ENCODE measurements at places on chromosomes 1 and 21.

GRCh38 chr1:206646504-206646903 is 11.2 kb downstream of the DYRK3 start:
- no peak for DNase-seq

DNA sequence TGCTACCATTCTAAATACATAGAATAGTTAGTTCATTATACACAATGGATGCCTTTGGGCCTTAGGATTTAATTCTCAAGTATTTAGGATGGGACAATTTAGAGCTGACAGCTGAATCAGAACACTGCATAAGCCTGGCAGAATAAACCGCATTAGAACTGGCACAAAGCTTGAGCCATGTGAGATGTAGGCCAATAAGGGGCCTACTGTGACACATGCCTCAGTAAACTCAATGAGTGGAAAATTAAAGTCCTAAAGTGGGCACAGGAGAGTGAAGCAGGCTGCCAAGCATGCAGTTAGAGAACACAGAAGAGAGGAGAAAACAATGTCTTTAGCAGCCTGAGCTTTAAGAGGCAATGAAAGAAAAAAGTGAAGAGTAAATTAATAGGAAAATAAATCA is 24.3 kb downstream of the SCYL3 start:
- DNase-seq = no peak

DNA sequence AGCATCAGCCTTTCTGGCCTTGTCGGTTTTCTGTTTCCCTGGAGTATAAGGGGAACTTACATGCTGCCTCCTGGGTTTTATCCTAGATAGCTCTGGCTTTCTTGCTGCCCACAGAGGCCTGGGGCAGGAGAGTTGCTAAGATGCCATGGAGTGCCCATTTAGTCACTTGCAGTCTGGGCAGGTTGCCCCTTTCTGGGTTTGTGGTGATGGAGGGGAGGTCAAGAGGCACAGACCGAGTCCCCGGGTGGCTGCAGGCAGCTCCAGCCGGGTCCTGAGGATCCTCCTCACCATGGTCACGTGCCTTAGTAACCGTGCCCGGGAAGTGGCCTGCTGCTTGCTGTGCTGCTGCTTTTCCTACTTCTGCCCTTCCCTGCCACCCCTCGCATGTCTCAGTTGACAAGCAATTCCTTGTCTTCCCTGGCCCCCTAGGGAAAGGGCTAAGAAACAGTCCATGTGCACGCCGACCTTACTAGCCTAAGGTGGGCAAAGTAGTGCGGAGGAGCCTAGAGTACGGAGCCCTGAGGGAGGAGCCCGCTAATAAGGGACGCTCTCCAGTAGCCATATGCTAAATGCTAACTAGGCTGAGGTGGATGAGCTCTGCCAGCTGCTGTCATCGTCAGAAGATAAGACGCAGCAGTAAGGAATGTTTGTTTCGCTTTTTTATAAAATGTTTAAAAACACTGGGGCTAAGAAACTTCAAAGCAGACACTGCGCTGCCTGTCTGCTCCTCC is 34.8 kb downstream of the CLCA1 start:
- no peak for DNase-seq

- DNase-seq = no peak
Observed at GRCh38 chr1:156203331-156203730, 9.4 kb downstream of the SLC25A44 start.

DNA sequence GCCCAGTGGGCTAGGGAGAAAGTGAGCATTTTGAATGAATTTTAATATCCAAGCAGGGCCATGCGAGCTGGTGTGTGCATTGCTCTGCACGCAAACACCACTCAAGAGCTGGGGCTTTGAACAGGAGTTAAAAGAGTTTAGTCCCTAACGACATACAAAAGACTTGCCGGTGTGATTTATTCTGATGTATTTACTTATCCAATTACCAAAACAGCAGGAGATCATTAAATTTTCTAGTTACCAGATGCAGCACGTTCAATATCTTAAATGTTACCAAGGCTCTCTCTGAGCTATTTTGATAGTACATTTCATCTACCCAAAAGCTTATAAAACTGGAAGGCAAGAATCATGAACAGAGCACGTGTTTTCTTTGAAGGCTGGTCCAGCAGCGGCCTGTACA is 30.0 kb upstream of the DMRTA2 start:
- no peak for DNase-seq

DNA sequence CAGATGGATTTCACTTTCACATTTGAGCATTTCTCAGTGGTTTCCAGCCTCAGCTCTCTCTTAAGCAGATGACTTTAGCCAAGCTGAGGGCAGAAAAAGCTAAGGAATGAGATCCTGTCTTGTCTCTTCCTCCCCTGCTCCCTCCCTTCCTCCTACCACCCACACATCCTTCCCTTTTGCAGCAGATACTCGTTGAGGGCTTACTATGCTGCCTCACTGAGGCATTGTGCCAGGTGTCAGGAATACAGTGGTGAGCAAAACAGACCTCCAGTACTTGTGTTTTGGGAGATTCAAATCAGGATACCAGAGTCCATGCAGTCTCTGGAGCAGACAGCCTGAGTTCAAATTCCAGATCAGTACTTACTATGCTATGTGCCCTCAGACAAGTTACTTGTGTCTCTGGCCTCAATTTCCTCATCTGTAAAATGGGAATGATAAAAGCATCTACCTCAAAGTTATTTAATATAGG is 43.2 kb downstream of the KIF26B start:
- DNase-seq = peak; percentile 33

- no peak for DNase-seq
Observed at GRCh38 chr1:203630697-203631096, 4.1 kb downstream of the ATP2B4 start.

DNA sequence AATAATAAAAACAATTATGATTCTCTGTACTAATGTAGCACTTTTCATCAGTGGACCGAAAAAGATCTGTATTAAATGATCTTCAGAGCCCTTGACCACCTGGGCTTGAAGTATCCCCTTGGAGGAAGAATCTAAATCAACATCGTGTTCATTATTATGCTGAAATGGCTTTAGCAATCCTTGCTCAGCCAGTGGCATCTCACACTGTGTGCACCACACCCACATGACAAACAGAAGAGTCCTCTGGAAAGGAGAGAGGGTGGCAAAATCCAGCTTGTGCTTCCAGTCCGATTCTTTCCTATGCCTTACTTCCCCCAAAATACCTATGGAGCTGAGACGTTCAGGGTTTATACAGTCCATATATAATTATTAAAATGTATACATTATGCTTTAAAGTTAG is 318.5 kb upstream of the RUNX1 start:
- no peak for DNase-seq

DNA sequence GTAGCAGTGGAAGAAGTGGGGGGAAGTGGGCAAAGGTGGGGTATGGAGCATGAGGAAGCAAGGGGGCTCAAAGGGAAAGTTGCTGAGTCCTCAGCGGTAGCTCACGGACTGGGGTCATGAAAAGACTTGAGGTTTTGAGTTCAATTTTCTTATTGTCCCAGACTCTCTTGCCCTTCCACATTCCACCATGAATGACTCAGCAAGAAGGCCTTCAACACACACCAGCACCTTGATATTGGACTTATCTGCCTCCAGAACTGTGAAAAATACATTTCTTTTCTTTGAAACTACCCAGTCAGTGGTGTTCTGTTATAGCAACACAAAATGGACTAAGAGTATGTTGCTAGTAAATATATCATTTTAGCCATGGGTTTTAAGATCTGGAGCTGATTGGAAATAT is 17.3 kb upstream of the RHBDL2 start:
- peak; percentile 14 for DNase-seq

- DNase-seq = no peak
Observed at GRCh38 chr1:42982641-42983040, 24.0 kb upstream of the SLC2A1 start.

- peak; percentile 99 for DNase-seq
Observed at GRCh38 chr1:244353551-244354091, 98.1 kb downstream of the ADSS2 start.

- peak; percentile 10 for DNase-seq
Observed at GRCh38 chr1:209040351-209040750, 543.2 kb upstream of the CAMK1G start.

GRCh38 chr1:150820730-150821512 is 12.9 kb upstream of the CTSK start:
- peak; percentile 63 for DNase-seq

GRCh38 chr21:23725576-23725975 is 1881.7 kb downstream of the MRPL39 start:
- no peak for DNase-seq

DNA sequence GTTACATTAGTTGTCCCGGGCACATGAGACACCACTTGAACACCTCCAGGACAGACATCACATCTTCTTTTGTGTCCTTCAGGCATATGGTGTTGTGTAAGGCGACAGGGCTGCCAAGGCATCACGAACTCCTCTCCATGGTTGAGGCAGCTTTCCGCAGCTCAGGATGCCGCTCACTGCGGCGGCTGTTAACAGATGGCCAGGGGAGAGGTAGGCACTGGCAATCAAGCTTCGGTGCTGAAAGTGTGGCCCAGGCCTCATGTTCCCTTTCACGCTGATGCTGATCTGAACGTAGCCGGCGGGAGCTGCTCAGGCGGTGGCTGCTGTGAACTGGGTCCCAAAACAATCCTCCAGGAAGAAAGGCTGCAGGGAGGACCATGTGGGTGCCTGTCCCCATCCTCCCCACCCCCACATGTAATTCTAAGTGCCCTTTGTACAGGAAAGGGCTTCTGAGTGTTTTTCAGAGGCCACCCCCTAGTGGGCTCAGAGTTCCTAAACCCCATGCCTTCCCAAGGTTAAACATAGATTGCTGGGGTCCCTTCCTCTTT is 287.1 kb upstream of the AJAP1 start:
- DNase-seq = no peak

- peak; percentile 47 for DNase-seq
Observed at GRCh38 chr1:21904704-21905520, 32.2 kb downstream of the HSPG2 start.

GRCh38 chr1:58815069-58815685 is 31.3 kb upstream of the JUN start:
- peak; percentile 89 for DNase-seq

DNA sequence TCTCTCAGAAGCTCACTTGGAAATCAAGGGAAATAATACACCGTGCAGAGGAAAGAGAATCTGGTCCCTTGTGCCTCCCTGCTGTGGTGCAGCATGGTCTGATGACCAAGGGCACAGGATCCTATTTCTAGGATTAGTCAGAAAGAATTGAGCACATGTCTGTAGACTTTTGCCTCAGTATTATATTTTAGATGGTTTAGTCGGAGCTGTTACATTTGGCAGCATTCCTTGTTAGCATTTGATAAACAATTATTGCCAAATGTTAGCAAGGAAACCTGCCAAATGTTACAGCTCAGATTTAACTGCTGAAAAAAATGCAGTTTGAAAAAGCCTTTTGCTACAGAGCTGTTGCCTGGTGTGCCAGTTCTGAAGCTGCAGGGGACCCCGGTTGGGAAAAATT is 183.5 kb upstream of the DPYD start:
- DNase-seq = peak; percentile 76

DNA sequence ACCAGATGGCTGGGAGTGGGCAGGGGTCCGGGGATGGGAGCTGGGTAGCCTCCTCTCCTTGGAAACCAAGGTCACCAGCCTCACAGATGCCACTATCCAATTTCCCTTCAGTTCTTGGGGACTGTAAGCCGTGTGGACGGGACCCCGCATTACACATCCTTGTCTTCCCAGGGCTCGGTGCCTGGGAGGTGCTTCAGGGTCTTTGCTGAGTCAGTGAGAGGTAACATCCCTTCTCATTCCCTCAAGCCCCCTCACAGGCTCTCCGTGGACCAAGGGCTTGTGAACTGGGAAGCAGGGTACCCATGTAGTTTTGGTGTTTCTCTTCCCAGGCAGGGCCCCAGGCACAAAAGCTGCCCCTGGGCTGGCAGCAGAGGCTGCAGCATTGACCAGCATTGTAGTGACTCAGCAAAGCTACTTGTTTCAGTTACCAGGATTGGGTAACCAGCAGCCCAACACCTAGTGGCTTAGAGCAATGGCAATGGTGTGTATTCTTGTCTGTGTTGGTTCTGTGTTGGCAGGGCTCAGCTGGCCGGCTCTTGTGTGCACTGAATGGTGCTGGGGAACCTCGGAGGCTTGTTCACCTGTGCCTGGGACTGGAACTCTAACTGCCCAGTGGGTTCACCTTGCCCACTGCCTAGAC is 24.6 kb upstream of the PCBP3 start:
- peak; percentile 79 for DNase-seq

- DNase-seq = no peak
Observed at GRCh38 chr1:160028426-160028825, 3.4 kb downstream of the PIGM start.

GRCh38 chr1:62573675-62574074 is 23.6 kb upstream of the ANGPTL3 start:
- no peak for DNase-seq

DNA sequence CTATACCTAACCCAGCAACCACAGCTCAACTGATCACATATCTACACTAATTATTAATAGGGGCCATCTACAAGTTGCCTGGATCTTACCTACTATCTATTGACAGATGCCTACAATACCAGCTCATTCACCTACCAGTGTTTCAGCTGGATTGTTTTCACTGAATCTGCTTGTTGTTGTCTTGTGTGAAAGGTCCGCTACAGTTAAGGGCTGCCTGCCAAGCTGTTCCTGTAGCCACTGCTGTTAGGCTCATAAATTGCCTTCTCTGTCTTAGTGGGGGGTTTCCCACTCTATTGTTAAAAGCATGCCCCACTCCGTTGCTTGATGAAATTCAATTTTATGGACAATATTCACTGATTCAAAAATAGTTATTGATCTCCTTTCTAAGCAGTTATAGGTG is 199.7 kb upstream of the TMPRSS15 start:
- no peak for DNase-seq

- no peak for DNase-seq
Observed at GRCh38 chr1:34648501-34648900, 106.3 kb upstream of the GJB5 start.

GRCh38 chr1:198655459-198656121 is 16.8 kb downstream of the PTPRC start:
- DNase-seq = no peak

GRCh38 chr1:30327370-30328099 is 395.9 kb downstream of the MATN1 start:
- DNase-seq = no peak

GRCh38 chr1:66527686-66528085 is 6.3 kb upstream of the SGIP1 start:
- DNase-seq = peak; percentile 4

GRCh38 chr1:38547321-38547720 is 312.3 kb downstream of the RRAGC start:
- no peak for DNase-seq

- DNase-seq = no peak
Observed at GRCh38 chr1:37734629-37735591, 30.0 kb downstream of the EPHA10 start.

GRCh38 chr1:50163680-50164079 is 55.0 kb downstream of the ELAVL4 start:
- DNase-seq = no peak

GRCh38 chr1:67294836-67295617 is 12.6 kb upstream of the IL12RB2 start:
- no peak for DNase-seq

DNA sequence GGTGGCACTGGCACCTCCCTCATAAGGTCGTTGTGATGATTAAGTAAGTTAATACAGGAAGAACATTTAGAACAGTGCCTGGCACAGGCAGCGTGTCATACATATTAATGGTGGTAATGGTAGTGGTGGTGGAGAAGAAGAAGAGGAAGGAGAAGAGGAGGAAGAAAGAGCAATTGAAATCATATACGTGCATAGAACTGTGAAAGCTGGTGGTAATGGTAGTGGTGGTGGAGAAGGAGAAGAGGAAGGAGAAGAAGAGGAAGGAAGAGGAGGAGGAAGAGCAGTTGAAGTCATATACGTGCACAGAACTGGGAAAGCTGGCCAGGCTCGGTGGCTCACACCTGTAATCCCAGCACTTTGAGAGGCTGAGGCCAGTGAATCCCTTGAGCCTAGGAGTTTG is 121.3 kb upstream of the HOOK1 start:
- no peak for DNase-seq

GRCh38 chr1:182996816-182997215 is 26.4 kb upstream of the LAMC1 start:
- DNase-seq = no peak

Measured in MCF 10A (cell line).